ENCODE measurements at places on chromosomes 1 and 21. TPM values are rescaled to one million over a fixed set of nuclear protein-coding genes. Genes with fewer than 3 reads are reported as not detected.
A peak's percentile ranks its signal among the peaks of the same experiment; 100 is the strongest.

DNA sequence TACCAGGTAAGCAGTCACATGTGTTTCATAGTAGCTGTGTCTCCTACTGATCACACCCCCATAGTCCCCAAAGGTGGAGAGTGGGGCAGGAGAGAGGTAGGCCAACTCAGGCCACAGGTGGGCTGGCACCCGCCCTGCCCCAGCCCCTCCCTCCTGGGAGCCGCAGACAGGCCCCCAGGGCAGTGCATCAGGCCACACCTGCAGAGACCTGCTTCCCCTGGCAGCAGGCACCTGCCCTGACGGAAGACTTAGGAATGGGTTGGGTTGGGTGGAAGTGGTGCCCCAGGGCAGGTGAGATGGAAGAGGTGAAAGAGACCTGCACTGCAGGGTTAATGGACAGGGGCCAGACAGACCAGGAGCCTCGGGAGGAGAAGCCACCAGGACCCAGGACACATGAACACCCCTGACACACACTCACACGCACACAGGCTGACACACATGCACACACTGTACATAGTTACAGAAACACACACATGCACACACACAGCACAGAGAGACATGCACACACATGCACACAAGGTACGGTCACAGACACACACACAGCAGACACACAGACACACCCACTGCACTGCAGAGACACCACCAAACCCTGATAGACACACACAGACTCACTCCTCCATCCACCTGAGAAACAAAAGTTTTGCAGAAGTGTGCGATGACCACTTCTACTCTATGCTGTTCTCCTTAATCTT lies 1.7 kb upstream of the COL18A1 start:
- no peak for DNase-seq

DNA sequence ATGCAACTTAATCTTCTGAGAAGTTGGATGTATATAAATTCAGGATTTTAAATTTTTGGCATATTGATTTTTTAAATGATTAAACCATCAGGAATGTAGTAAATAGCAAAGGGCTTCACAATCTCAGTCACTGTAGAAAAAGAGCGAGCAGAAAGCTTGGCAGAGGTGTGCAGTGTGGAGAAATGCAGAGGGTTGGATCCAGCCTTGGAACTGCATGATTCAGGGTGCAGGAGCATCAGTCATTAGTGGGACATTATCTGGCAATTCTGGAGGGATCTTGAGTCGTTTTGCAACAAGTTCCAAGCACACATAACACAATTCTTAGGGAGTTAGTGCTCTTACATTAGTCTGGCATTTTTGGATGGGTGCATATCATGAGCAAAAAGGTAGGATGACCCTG lies 267.9 kb downstream of the PLA2G4A start:
- DNase-seq, result no peak

DNA sequence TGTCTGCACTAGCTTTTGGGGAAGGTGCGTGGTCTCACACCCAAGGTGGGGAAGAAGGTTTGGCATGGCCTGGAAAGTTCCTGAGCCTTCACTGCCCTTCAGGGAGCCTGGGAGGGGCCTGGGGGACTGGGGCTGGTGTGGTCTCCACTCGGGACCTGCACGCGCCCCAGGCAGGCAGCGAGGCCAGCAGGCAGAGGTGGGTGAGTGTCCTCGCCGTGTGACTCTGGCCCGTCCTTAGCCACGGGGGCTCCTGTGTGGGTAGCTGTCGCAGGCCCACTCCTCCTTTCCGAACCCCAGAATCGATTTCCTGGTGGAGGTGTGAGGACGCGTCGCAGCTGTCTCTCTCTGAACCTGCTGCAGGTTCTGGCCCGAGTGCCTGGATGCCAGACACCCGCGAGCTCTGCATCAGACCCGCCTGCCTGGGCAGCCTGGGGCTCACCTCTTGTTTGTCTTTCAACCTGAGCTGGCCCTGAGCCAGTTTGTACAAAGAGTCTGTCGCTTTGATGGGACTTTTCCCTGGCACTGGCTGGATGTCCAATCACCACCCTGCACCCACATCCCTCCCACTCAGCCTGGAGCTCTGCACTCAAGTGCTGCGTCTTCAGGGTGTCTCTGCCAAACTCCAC lies 36.0 kb upstream of the SLC19A1 start:
- no peak for DNase-seq

C1orf141 gene
- total RNA-seq, result not detected

DNA sequence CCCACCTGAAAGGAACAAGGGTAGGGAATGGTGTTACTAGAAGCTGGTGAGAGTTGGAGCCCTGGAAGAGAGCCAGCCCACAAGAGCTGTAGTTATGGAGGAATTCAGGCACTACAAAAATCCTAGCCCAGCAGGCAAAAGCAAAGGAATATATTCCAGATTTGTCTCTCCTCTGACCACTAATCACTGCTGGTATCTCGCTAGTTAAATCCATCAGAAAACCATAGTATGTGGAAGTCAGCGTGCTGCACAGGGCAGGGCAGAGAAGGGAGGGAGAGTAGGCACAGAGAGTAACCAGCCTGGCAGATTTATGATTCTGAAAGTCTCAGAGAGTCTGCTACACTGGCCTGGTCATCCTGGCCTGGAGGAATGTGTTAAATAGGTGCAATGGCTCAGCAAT lies 88.6 kb downstream of the SELENOF start:
- DNase-seq, result peak; percentile 82

GRCh38 chr1:3702528-3702927 lies 49.7 kb upstream of the CCDC27 start:
- no peak for DNase-seq

PAQR7 gene
- total RNA-seq, result 6.8 TPM

MCOLN2 gene
- total RNA-seq, result 9.6 TPM

GRCh38 chr1:36211307-36211706 lies 12.9 kb upstream of the THRAP3 start:
- no peak for DNase-seq

GRCh38 chr1:71944006-71944405 lies 338.3 kb downstream of the NEGR1 start:
- no peak for DNase-seq

GRCh38 chr1:31122101-31122735 lies 56.7 kb upstream of the PUM1 start:
- no peak for DNase-seq

GRCh38 chr1:39434797-39435395 lies 56.5 kb upstream of the BMP8A start:
- DNase-seq, result no peak

ASCL5 gene
- total RNA-seq, result not detected

DNA sequence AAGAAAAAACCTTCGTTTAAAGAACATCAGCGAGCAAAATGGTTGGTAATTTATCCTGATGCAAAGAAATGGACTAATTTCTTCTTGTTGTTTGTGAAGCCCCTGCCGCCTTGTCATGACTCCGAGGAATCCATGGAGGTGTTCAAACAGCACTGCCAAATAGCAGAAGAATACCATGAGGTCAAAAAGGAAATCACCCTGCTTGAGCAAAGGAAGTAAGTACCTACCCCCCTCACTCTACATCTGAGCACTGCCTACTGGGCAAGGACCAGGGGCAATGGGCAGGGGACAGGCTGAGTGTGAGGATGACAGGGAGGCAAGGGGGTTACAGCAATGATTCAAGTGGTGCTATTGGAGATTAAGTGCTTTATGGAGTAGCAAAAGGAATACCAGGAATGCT lies 29.4 kb downstream of the MAP3K7CL start:
- no peak for DNase-seq

- no peak for DNase-seq
Measured at GRCh38 chr1:211932231-211932932, 101.8 kb upstream of the LPGAT1 start.

GRCh38 chr1:18924221-18924691 lies 21.9 kb upstream of the ALDH4A1 start:
- DNase-seq, result peak; percentile 65

GRCh38 chr1:61320575-61320974 lies 238.2 kb downstream of the NFIA start:
- no peak for DNase-seq

PGLYRP4 gene
- not detected for total RNA-seq

NUDT4B gene
- total RNA-seq, result 10.7 TPM

- DNase-seq, result no peak
Measured at GRCh38 chr1:1262071-1262470, 11.6 kb downstream of the UBE2J2 start.

CFAP74 gene
- not detected for total RNA-seq

- no peak for DNase-seq
Measured at GRCh38 chr1:228960705-228961104, 225.4 kb downstream of the RHOU start.

LDLRAD1 gene
- total RNA-seq, result not detected

DNA sequence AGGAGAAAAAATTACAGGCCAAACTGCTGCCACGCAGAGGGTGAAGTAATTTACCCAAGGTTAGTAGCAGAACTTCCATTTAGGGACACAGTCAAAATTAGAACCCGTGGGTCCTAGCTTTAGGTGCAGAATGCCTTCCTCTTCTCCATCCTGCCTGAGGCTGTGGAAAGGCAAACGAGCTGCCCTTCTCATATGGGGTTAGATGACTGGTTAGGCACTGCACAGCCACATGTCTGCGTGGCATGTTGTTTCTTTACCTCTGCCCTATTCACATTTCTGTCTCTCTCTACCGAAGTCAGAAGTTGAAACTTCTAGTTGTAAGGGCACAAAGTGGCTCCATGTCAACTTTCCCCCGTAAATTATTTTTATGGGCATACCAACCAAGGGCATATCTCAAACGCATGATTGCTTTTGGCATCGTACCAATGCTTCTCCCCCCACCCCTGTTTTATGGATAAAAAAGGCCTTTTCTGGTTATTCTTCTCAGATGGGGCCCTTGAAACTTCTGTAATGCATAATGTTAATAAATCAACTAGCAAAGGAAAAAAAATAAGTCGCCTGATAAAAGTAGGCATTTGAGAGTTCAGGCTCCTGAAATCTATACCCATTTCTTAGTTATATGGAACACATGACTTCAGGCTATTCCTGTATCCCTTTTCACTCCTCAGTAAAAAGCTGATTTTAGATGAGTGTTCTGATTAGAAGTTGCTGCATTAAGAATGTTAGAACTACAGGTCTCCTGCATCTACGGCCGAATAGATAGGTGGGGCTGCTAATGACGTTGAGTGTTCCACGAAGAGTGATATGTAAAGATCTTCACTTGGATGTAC lies 139.6 kb upstream of the NRIP1 start:
- no peak for DNase-seq

GRCh38 chr1:167679714-167680113 lies 42.1 kb upstream of the MPZL1 start:
- no peak for DNase-seq

GRCh38 chr1:94302497-94302896 lies 65.1 kb upstream of the ARHGAP29 start:
- DNase-seq, result peak; percentile 39

DNA sequence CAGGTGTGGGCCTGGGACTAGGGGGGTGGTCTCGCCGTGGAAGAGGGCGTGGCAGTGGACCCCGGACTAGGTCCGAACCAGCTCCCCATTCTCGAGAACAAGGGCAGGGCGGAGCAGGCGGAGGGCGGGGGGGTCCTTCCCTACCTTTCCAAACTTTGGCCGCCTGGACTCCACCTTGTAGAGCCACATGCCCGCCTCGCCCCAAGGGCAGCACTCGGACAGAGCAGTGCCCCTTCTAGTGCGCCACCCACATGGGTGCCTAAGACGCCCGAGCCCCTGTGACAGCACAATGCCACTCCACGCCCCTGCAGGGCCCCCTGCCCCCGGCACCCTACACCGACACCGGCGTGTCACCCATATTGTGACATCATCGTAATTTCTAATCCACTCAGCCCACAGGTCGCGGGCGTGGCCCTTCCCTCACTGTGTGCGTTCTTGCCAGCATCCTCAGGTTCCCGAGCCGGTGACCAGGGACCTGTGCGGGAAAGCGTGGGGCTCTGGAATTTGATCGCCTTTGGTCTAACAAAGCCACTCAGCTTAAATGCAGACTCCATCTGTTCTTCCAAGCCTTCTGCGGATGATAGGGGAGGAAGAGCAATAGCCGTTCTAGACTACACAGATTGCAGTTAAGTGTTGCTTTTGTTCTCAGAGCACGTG lies 553 bp upstream of the STMN1 start:
- no peak for DNase-seq

DNA sequence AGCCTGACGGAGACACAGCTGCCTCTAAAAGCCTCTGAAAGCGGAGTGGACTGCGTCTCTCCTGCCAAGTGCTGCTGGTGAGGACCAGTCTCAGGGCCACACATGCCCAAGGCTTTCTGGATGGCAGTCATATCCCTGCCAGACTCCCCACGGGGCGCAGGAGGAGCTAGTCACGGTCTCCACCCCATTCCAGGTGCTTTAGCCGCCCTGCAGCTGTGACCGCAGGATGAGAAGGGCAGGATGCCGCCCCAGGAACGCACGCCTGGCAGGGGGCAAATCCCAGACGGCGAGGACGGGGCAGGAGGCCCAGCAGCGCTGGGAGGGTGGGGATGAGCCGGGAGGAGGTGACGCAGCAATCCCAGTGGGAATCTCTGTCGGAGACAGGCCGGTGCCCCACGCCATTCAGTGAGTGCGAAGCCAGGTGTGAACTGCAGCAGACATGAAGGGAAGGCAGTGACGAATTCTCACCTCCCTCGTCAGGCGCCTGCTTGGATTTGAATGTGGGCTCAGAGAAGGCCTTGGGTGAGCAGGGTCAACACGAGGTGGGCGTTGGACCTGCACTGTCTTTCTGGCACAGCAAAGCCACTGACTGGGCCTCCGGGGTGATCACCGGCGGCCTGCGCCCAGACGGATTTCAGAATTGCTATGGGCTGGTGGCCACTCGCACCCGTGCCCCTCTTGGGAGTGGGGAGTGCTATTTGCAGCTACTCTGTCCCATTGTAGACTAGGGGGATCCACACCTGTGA lies 38.5 kb upstream of the SLC19A1 start:
- no peak for DNase-seq

- DNase-seq, result no peak
Measured at GRCh38 chr21:14483296-14483695, 62.8 kb downstream of the SAMSN1 start.

MAP10 gene
- total RNA-seq, result 3.9 TPM

DNA sequence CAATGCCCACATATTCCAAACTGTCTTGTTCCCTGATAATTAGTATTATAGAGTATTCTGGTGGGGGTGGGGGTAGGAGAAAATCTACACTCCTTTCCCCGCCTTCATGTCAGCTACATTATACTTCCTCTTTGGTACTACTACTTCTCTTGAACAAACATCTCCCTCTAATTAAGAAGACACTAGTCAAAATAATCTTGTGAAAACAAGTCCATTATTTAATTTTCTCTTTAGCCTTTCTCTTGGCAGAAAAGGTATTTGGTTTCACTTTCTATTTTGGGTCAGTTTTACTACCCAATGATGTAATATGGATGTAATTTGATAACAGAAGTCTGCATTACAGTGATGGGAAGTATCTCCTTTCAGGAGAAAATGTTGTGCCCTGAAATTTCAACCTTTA lies 22.5 kb downstream of the NTMT2 start:
- DNase-seq, result peak; percentile 55

DNA sequence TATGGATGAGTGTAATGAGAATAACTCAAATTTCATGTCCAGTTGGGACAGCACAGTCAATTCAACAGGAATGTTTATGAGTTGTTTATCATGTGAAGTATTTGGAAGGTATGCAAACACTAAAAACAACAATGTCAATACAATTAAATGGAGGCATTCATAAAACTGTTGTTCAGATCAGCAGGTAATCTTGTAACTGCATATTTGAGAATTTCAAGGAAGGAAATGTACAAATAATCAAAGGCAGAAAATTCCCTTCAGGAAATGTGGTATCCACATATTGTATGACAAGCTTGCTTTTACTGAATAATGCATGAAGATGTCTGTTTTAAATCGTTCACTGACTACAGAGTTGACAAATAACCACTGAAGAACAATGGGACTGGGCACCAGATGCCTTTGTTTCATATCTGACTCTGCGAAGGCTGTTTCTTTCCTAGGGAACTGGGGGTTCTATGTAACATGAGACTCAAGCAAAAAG lies 198.3 kb downstream of the LTN1 start:
- DNase-seq, result no peak

Data from M059J (cell line).